NCI-H187 treated with DMSO at 0.1 percent for 48 hours (cell line): ENCODE measurements at places on chromosomes 7 and 10.

- no peak for DNase-seq
These were observed 1.3 kb downstream of the GPR37 start for GRCh38 chr7:124764051-124764846.

GRCh38 chr10:46215426-46215825 lies 71.4 kb upstream of the ANTXRL start:
- DNase-seq, result no peak

GRCh38 chr7:148916186-148916585 lies 32.1 kb upstream of the EZH2 start:
- no peak for DNase-seq

DNA sequence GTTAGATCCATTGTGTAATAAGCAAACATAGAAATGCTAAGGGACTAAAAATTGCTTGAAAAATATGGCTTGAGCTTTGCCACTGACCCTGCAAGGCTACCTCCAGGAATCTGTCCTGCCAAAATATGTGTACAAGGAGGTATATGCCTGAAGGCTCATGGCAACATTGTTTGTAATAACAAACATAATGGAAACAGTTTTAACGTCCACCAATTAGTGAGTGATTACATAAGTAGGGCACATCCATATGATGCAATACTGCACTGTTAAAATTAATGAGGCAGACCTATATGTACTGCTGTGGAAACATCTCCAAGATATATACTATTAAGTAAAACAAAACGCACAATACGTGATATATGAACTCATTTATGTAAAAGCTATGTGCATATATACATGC lies 13.1 kb upstream of the GOT1 start:
- DNase-seq, result no peak

DNA sequence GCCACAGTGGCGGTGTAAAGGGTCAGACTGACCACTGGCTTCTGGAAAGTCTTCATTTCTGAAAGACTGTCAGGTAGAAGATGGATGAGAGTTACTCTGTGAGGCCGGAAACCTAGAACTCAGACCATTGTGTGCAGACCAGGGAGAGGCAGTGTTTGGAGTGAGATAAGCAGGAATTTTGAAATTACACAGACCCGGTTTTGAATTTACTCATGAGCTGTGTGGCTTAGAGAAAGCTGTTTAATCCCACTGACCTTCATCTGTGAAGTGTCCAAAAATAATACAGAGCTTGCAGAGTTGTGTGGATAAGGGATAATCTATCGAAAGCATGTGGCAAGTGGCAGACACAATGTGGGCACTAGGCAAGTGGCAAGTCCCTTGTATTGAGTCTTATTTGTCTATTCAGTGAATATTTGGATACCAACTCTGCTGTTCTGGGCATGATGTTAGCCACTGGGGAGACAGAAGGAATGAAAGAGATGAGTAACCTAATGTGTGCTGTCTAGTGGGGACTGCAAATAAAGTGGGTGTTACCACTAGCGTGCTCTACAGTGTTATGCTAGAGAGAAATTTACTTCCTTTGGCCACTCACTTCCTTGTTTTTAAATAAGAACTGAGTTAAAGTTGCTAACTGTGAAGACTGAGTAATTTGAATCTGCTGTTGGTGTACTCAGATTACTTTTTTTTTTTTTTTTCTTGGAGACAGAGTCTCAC lies 69.4 kb downstream of the KIAA1217 start:
- DNase-seq, result no peak

DNA sequence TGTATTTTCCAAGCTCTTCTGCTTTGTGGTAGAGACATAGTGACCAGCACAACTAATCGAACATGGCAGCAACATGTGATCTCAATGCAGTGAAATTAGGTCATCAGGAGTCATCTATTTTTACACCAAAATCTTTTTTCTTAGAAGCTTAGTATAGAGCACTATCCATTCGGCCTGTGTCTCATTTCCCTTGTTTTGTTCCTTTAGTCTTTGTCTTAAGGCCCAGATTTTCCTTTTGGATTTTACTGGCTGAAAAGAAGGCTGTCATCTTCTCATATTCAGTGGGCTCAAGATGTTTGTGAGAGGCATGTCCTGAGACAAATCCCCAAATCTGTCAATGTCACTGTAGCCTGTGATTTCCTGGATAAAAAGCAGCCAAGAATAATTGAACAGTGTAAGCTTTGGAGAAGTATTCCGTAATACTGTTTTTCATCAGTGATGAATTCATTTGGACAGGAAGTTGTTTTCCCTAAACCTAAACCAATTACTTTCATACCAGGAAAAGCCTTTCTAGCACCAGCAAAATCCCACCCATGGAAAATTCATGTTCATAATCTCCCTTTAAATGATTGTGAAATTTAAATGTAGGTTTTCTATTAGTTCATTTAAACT lies 55.2 kb downstream of the MAGI2 start:
- DNase-seq, result no peak

- DNase-seq, result peak; percentile 32
These were observed 41.0 kb downstream of the STRA8 start for GRCh38 chr7:135274495-135275268.
